ENCODE measurements at places on chromosomes 7 and 10.

- no peak for DNase-seq
These were observed 97.3 kb downstream of the DGKB start for GRCh38 chr7:14805105-14805719.

- DNase-seq, result peak; percentile 60
These were observed 8.3 kb upstream of the MMP21 start for GRCh38 chr10:125783957-125784356.

DNA sequence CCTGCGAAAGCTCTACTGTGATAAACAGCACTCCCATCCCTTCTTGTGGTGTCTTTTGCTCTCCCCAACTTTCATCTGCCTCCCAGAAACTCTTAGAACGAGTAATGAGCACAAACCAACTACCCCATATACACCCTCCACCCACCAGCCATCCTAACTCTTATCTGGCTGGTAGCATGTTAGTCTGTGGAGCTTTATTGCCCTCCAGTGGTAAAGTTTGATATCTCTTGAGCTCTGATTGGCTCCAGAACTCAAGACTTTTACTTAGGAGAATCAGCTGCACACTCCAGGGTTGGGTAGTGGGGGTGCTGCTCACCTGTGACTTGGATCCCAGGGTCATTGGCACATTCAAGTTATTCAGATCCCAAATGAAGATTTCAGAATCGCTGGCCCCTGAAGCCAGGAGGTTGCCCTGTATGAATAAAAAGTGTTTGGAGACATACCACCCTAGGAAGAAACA lies 10.9 kb downstream of the SEC31B start:
- DNase-seq, result peak; percentile 56

DNA sequence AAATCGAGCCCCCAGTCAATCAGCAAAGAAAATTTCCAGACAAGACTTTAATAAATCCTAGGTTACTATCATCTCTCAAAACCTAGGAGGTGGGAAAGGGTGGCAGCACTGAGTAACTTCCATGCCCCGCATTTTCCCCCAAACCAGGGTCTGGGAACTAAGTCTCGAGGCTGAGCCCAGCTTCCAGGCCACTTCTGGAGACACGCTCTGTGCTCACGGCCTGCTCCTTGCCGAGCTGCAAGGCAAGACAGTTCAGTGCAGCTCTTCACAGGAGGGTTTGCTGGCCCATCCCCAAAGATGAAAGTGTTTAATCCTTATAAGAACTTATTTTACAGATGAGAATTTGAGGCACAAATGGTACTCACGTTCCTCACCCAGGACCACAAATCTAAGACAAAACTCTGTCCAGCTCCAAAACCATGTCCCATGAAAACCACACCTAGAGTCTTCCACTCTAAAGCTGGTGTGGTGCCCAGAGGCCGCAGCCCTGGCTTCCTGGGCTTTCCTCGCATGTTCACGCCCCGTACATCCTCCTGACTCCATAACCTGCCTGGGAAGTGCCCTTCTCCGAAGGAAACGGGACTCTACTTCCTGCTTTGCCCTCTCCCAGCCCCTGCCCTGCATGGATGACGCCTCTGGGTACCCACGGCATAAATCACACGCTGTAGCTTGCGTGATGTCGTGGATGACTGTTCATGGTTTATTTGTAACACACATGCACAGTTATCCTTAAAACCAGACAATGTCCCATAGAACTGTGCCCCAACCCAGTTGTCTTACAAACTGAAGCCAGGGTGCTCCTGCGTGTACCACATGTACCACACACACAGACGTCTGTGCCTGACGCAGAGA lies 201.2 kb downstream of the DIP2C start:
- DNase-seq, result no peak

GRCh38 chr10:44874166-44874565 lies 37.0 kb upstream of the TMEM72 start:
- no peak for DNase-seq

All from GM13976 (cell line).